ENCODE measurements at places on chromosomes 11 and 22. TPM values are rescaled to one million over a fixed set of nuclear protein-coding genes. Genes with fewer than 3 reads are reported as not detected.

DNA sequence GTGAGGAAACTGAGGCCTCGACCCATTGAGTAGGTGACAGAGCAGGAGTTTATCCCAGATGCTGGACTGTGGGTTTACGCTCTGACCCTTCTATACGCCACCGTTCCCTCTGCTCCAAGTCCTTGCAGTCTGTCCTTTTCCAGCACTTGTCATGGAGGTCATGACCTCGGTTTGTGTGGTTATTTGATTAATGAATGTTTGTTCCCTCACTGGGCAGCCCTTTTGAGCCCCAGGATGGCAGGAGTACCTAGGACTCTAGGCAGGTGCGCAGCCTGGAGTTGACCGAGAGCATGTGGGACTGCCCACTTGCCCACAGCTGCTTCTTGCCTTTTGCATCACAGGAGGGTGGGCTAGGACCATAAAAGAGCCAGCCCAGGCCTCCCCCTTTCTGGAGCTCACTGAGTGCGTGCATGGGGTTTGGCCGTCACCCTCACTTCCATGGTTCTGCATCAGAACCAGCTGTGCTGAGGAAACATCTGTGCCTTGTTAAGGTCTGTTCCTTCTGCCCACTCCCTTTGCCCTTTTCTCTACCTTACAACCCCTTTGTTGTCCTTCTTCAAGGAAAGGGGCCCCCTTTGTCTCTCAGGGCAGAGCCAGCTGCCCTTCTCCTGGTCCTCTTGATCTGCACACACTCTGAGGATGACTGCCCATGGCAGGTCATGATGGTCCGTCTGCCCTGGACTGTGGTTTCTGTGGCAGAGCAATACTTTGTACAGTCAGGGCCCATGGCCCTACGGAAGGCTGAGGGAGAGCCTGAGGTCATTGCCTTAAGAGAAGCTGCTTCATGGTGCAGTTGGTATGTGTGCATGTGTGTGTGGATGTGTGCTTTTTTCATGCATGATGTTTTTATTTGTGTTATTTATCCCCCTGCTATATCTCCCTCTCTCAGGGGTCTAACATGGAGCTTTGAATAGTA is 38.2 kb downstream of the BMAL1 start:
- no peak for DNase-seq

Gene ST3GAL4
- 33.6 TPM for polyA plus RNA-seq

Gene SLC37A2
- polyA plus RNA-seq = 7.0 TPM

DNA sequence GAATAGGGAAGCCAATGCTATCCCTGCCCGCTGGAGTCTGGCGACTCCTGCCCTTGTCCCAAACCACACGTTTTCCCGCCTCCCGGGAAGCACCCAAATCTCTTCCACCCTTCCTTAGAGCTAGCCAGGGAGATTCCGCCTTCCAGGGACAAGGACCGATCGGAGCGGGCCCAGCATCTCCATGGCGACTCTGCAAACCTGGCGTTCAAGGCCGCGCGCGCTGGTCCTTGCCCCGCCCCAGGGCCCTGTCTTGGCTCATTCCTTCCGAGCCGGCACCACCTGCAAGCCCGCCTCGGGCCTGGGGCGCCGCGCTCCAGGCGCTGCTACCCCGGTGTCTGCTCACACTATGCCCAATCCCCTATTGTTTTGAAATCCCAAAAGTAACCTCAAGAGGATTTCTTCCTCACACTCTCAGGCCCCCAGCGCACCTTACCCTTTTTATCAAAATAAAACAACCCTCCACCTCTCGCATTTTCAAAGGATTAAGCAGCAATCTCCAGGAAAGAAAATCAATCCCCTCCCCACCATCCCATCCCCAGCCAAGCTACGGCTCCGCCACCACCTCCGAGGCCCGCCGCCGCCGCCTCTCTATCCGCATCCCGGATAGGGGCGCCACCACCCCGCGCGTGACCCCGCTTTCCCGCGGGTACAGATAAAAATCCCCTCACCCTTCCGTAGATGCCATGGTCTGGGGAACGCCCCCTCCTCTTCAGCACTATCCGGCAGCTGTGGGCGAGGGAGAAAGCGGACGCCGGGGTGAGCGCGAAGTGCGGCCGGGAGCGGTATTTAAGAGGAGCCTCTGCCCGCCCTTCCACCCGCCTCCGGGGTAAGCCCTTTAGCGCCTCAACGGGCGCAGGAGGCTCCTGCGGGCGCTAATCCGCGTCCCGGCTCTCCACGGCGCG is 825 bp downstream of the SLC1A2 start:
- no peak for DNase-seq

GRCh38 chr22:37994982-37995381 is 10.6 kb upstream of the SOX10 start:
- no peak for DNase-seq

GRCh38 chr22:30276039-30276438 is 9.4 kb upstream of the OSM start:
- DNase-seq = no peak

DNA sequence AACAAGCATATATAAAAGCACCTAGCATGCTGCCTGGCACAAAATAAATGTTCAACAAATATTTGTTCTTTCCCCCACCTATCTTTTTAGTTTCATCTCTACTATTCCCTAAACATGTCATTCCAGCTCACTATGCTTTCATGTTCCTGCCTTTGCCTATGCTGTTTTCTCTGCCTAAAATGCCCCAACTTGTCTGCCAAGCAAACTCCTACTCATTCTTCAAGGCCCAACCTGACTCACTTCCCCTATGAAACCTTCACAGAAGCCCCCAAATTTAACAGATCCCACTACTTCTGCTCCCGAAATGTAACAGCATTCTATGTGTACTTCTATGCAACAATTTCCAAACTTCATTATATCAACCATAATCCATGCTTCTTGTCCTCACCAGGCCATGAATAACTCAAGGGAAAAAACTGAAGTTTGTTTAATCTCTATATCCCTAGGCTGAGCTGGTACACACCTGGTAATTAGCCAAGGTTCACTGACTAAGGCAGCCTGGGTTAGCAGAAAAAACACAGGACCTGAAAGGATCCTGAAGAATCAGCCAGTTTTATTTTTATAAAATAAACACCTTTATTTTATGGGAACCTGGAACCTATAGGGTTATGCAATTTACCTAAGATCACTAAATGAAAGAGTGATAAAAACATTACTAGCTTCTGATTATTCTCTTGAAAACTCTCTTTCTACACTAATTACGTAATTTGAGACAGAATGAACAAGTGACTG is 72.2 kb downstream of the PAK1 start:
- DNase-seq = no peak

- no peak for DNase-seq
Observed at GRCh38 chr11:2728663-2729332, 29.0 kb upstream of the KCNQ1OT1 start.

Gene KDM4D
- 2.5 TPM for polyA plus RNA-seq

DNA sequence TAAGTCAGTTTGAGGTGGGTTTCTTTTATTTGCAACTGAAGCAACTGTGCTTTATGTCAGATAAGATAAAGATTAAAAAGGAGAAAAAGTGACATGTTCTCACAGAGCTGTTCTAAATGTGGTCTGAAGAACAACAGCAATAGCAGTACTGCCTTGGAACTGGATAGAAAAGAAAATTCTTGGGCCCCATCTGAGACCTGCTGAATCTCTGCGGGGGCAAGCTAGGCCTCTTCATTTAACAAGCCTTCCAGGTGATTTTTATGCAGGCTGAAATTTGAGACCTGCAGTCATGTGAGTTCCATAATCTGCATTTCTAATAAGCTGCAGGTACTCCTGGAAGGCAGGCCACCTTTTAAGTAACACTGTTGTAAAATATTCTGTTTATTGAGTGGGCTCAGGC is 91.4 kb upstream of the CTSC start:
- DNase-seq = no peak

Gene F2
- 0.34 TPM for polyA plus RNA-seq

- no peak for DNase-seq
Observed at GRCh38 chr11:28009388-28009787, 98.6 kb downstream of the KIF18A start.

- DNase-seq = no peak
Observed at GRCh38 chr11:117564321-117564720, 232.7 kb downstream of the DSCAML1 start.

DNA sequence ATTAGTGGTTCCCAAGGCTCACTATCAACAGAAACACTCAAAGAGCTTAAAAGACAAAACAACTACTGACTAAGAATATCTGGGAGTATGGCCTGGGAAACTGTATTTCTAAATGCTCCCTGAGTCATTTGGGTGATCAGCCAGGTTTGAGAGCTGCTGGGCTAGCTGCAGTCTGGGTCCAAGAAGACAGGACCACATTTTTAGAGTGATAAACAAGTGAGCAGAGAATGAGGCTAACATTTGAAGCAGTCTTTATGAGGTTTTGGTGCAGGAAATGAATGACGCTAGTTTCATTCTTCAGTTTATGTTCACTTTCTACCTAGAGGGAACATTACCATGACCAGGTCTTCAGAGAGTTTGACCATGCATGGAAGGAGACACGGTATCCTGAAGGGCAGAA is 97.7 kb downstream of the TEAD1 start:
- DNase-seq = no peak

Gene EIF3M
- polyA plus RNA-seq = 446 TPM

GRCh38 chr11:1202154-1202775 is 20.6 kb upstream of the MUC5B start:
- no peak for DNase-seq

Data from left renal pelvis (tissue), 4 donors.